ENCODE measurements at places on chromosomes 5 and 9. TPM values are rescaled to one million over a fixed set of nuclear protein-coding genes. Genes with fewer than 3 reads are reported as not detected.

SLC23A1 gene
- total RNA-seq, result not detected

TAF11L5 gene
- not detected for total RNA-seq

NUDT12 gene
- total RNA-seq, result 12.8 TPM

DPM2 gene
- total RNA-seq, result 21.7 TPM

TMOD1 gene
- total RNA-seq, result 1.5 TPM

PCDHB8 gene
- not detected for total RNA-seq

FREM1 gene
- total RNA-seq, result 0.26 TPM

IL9 gene
- total RNA-seq, result not detected

Measured in epithelial cell of alveolus of lung (primary cell).